Activated CD4-positive, alpha-beta T cell treated with anti-CD3 and anti-CD28 coated beads, Interleukin-2, Interleukin-6, amounts not matched to agents 100 ng/mL and 50 ng/mL, durations not matched to agents 16 hours and 8 hours (primary cell): ENCODE measurements at places on chromosomes 12 and 14.
A peak's percentile ranks its signal among the peaks of the same experiment; 100 is the strongest.

DNA sequence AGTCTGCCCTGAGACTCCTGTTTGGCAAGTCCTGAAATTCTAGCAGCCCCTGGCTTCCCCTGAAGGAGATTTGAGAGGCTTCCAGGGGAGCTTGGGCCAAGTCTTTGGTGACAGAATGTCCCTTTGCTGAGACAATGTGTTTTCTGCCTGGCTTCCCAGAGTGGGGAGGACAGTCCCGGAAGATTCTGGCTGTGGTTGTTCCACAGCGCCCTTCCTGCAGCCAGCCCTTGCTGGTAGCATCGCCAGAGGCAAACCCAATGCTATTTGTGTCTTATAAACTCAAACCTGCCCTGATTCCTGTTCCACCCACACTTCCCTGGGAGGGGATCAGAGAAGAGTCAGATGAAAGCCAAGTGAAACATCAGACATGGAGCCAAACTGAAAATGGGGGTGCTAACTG lies 56.4 kb upstream of the OAS1 start:
- DNase-seq, result no peak

GRCh38 chr12:63470161-63470560 lies 198.1 kb downstream of the DPY19L2 start:
- DNase-seq, result no peak

DNA sequence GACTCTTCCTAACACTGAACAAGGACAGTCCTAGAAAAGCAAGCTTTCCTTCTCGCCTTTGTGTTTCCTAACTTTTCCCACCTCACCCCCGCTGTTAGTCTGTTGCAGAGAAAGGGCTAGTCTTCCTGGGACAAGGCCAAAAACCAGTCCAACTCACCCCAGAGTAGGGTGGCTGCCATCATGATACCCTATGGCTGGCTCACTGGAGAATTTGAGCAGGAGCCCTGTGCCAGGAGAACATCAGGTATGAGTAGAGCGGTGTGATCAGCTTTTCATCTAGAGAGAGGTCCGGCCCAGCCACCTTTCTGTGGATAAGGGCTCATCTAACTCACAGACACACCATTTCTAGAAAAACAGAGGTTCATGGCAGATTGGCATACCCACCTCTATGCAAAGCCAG lies 16.7 kb upstream of the ZFP36L1 start:
- DNase-seq, result no peak

GRCh38 chr12:122374707-122375106 lies 47.8 kb downstream of the CLIP1 start:
- no peak for DNase-seq

GRCh38 chr14:67820428-67820971 lies 921 bp downstream of the RAD51B start:
- DNase-seq, result peak; percentile 40

- DNase-seq, result peak; percentile 38
These were observed 83.8 kb downstream of the NRXN3 start for GRCh38 chr14:78253986-78254385.

GRCh38 chr12:1509413-1510052 lies 84.8 kb downstream of the FBXL14 start:
- no peak for DNase-seq

DNA sequence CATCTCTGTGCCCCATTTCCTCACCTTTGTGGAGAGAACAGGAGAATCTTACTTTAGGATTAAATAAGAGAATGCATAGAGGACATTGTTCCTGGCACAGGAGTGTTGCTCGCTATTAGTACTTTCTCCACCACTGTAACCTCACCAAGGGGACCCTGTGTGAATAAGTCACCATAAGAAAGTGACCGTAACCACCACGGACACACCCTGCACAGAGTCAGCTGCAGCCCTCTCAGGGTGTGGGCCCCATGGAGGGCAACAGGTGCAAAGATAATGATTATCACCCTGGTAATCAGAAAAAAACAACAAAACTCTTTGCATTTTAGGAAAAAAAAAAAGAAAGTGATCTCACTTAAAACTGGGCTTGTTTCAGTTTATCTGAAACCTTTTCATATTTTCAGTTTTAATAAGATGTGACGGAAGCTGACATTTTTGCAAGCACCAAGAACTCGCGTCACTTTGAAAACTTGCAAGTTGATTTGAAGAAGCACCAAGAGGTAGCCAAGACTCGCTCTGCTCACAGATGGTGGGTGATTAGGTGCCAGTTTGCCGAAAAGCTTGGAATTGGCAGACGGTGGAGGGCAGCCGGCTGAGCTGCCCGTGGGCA lies 87.0 kb upstream of the VRK1 start:
- DNase-seq, result peak; percentile 4

DNA sequence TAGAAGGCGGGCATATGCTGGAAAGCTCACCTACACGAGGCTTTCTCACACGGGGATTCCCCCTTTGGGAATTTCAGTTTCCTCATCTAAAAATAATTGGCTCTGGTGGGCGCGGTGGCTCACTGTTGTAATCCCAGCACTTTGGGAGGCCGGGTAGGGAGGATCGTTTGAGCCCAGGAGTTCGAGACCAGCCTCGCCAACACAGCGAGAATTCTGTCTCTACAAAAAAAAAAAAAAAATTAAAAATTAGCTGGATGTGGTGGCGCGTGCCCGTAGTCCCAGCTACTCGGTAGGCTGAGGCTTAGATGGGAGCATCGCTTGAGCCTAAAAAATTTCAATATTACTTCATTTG lies 400 bp upstream of the NDUFA12 start:
- DNase-seq, result no peak

DNA sequence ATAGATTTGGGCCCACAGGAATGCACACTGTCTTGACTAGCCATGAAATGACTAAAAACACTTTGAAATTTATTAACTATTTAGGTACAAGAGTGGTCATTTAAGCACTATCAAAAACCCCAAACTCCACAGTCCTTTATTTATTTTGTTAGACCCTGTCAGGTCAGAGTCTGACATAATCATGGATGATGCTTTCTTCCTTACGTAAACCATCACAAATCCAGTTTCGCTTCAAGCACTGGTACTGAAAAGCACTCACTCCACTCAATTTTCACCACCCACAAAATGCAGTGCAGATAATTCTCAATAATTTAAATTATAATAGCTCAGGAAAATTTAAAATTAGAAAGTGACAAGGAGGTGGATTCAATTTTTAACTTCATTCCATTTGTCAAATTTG lies 25.8 kb downstream of the PPP2R5E start:
- no peak for DNase-seq

- DNase-seq, result no peak
These were observed 28.7 kb downstream of the CCDC85C start for GRCh38 chr14:99575043-99576023.

GRCh38 chr14:88421286-88421685 lies 35.8 kb downstream of the SPATA7 start:
- no peak for DNase-seq
